ENCODE measurements at places on chromosomes 12 and 14.
A peak's percentile ranks its signal among the peaks of the same experiment; 100 is the strongest.

DNA sequence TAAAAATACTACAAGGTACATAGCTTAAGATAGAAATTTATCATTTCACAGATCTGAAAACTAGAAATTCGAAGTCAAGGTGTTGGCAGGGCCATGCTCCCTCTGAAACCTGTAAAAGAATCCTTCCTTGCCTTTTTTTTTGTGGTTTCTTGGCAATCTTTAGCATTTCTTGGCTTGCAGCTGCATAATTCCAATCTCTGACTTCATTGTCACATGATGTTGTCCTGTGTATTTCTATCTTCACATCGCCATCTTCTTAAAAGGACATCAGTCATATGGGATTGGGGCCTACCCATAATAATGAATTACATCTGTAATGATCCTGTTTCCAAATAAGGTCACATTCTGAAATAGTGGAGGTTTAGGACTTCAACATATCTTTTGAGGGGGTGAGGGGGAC, 250.4 kb downstream of the TMTC2 start:
- DNase-seq = peak; percentile 2

GRCh38 chr14:93804654-93805053, 16.4 kb upstream of the PRIMA1 start:
- DNase-seq = no peak

GRCh38 chr12:80849337-80849736, 88.4 kb downstream of the LIN7A start:
- no peak for DNase-seq

GRCh38 chr12:63869656-63870055, 25.2 kb downstream of the SRGAP1 start:
- DNase-seq = no peak

DNA sequence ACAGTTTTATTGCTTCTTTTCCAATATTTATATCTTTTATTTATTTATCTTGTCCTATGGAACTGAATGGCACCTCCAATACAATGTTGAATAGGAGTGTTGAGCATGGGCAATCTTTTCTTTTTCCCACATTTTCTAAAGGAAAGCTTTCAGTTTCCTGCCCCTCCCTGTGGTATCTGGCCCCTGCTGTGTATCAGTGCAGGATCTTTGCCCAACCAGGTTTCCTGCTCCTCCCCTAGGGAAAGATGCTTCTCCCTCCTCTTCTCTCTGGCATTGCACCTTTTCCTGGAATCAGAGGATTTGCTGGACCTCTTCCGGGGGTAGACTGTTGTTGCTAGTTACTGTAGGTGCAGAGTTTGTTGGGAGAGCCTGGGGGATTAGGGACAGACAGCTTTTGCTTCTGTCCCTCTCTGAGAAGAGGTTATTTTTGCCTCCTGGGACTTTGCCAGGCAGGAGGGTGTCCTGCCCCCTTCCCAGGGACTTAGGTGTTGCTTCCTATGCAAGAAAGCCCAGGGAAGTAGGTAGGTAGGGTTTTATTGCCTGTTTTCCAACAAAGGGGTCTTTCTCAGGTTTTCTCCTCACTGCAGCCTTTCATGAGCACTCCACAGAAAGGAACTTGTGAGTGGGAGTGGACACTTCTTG, 67.6 kb downstream of the POLR3B start:
- no peak for DNase-seq

DNA sequence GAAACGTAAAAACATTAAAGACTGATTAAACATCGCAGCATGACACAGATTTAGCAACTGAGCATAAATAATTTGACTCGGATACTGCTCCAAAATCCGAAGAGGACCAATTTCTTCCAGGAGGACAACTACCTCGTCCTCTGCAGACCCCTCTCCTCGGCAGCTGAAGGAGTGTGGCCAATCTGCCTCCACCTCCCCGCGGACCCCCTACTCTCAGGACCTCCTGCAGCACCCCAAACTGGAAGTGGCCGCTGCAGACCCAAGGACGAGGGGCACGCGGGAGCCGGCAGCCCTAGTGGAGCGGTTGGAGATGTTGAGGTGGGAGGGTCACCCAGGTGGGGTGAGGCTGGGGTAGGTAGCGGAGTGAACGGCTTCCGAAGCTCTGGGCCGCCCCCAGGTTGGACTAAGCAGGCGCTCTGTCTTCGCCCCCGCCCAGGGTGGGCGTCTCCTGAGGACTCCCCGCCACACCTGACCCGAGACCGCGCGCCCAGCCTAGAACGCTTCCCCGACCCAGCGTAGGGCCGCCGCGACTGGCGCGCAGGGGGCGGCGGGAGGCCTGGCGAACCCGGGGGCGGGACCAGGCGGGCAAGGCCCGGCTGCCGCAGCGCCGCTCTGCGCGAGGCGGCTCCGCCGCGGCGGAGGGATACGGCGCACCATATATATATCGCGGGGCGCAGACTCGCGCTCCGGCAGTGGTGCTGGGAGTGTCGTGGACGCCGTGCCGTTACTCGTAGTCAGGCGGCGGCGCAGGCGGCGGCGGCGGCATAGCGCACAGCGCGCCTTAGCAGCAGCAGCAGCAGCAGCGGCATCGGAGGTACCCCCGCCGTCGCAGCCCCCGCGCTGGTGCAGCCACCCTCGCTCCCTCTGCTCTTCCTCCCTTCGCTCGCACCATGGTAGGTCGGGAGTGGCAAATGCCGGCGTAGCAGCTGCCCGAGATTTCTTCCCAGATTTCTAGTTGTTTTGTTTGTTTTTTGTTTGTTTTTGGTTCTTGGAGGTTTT, at the start of gene CALM1:
TSS of gene CALM1 (plus strand) at position 689 of the 999 bp plus-strand sequence. CDS start at position 891, 202 bp downstream.
- peak; percentile 93 for DNase-seq

DNA sequence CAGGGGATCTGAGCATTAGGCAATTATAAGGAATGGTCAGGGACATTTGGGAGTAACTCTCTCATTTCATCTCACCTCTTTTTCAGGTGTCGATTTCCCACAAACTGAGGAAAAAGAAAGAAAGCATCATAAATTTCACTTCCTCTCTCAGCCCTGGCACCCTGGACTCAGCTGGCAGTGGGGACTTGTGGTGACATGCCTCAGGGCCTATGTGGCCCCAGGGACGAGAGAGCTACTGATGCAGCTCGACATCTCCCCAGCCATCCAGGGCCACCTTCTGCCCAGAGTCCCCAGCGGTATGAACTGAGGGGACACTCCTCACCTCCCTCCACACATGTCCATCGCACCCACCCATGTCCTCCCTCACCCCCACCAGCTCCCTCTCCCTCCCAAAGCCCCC, 11.7 kb downstream of the TNFRSF1A start:
- DNase-seq = no peak

DNA sequence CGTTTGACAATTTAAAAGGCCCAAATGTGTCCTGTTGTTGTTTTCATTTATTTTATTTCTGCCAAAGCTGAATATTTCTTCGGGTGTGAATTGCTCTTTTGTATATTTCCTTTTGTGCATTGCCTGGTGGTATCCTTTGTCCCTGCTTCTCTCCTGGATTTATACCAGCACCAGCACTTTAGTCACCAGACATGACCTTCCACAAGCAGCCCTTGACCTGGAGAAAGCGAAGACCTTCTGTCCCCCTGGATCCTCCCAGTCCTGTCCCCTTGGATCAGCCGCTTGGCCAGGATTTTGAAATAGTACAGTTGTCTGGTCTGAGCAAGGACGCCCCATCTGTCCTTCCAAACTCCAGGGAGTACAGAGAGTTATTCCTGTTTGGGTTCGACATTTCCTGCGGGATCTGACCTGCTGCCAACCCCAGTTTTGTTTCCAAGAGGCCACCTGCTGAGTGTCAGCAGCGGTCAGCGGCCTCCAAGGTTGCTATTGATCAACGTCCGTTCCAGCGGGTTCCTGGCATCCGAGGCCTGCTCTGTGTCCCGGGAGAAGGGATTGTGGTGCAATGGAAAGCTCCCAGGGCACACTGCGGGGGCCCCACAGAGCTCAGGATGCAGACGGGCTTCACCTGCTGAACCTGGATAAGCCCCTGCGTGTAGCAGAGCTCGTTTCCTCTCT, 45.1 kb upstream of the CHGA start:
- DNase-seq = peak; percentile 53

GRCh38 chr12:56119361-56119796, 1.3 kb downstream of the ZC3H10 start:
- peak; percentile 95 for DNase-seq

DNA sequence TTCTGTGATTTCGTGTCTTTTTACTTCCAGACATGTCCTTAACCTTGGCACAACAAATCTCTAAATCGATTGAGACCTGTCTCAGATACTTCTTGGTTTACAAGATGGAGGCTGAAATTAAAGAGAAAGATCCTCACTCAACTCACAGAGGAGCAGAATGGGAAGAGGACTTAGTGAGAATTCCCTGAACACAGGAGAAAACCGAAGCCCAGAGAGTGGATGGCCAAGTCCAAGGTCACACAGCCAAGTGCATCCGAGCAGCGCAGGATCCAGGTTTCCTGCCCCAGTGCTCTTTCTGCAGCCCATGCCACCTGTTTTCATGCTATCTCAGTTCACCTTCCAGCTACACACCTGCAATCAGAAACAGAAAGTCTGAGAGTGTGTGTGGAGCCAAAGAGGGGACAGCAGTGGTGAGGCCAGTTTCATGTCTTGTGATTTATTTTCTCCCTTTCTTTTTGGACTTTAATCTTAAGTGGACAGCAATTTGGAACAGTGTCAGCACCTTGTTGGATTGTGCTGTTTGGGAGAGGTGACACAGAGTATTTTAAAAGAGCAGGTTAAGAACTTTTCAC, 22.9 kb upstream of the TCL1B start:
- no peak for DNase-seq

DNA sequence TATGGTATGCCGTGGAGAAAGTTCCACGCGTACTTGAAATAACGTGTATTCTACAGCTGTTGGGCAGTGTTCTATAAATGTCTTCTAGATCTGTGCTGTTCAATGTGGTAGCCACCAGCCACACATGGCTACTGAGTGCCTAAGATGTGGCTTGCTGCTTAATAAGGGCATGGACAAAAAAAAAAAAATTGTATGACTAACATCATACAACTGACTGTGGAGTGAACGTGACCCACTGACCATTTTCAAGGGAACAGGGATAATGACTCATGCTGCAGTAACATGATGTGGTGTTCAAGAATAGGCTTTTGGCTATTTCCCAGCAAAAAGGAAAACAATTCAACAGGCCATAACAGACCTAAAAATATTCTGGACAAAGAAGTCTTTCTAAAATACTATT, 13.0 kb downstream of the ATG14 start:
- peak; percentile 98 for DNase-seq

GRCh38 chr12:59827767-59828166, 231.9 kb downstream of the SLC16A7 start:
- no peak for DNase-seq

- DNase-seq = peak; percentile 53
These were observed 33.8 kb downstream of the FBRSL1 start for GRCh38 chr12:132523576-132524331.

- no peak for DNase-seq
These were observed 116.6 kb downstream of the GCH1 start for GRCh38 chr14:54785778-54786770.

GRCh38 chr14:103103461-103104388, 9.2 kb downstream of the EXOC3L4 start:
- DNase-seq = peak; percentile 79

DNA sequence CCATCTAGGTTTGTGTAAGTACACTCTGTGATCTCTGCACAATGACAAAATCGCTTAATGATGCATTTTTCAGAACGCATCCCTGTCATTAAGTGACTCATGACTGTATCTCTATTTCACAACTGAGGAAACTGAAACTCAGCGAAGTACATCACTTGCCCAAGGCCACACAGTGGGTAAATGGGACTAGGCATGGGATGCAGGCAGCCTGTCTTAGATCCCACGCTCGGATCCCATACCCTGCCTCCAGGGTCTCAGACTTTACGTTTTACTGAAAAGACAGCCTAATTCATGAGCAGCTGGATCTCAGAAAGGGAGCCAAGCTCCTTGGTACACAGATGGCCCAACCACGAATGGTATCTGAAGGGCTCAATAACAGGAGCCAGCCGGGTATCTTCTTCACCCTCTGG, 2.4 kb upstream of the MLEC start:
- DNase-seq = no peak

DNA sequence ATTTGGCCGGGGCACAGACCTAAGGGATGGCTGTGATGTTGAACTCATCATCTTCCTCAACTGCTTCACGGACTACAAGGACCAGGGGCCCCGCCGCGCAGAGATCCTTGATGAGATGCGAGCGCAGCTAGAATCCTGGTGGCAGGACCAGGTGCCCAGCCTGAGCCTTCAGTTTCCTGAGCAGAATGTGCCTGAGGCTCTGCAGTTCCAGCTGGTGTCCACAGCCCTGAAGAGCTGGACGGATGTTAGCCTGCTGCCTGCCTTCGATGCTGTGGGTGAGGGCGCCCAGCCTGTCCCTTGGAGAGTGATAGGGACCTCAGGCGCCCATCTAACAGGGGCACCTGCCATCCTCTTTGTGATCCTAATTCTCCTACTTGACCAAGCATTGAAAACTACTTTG, 12.4 kb downstream of the OAS3 start:
- no peak for DNase-seq

- no peak for DNase-seq
These were observed 80.6 kb upstream of the ETV6 start for GRCh38 chr12:11568762-11569478.

DNA sequence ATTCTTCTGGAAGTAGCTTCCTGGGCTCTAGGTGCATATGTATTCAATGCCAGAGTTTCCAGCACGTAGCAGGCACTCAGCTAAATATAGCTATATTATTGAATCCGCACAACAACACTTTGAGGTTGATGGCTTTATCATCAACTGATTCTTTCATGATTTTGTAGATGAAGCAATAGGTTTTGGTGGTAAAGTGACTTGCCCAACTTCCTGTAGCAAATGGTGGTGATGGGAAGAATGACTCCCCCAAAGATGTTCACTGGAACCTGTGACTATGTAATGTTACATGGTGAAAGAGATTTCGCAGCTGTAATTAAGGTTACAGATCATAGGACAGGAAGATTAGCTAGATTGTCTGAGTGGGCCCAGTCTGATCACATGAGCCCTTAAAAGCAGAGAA, 3.2 kb downstream of the TDRD9 start:
- DNase-seq = no peak

DNA sequence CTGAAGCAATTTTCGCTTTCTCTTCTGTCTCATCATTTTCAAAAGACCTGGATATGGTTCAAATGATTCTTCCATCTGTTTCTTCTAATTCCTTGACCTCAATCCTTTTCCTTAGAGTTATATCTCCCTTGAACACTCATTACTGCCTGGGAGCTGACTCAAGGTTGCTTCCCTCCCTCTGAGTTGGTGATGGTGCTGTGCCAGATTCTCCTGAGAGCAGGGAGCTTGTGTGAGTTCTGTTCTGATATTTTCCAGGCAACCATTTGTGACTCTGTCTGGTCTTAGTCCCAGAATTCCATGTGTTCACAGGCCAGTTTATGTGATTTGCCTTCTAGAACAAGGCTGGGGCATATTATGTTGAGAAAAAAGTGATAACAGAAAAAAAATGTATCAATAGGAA, 505.1 kb upstream of the SYT1 start:
- DNase-seq = peak; percentile 23

GRCh38 chr14:96559571-96559970, 57.4 kb downstream of the PAPOLA start:
- DNase-seq = peak; percentile 14

DNA sequence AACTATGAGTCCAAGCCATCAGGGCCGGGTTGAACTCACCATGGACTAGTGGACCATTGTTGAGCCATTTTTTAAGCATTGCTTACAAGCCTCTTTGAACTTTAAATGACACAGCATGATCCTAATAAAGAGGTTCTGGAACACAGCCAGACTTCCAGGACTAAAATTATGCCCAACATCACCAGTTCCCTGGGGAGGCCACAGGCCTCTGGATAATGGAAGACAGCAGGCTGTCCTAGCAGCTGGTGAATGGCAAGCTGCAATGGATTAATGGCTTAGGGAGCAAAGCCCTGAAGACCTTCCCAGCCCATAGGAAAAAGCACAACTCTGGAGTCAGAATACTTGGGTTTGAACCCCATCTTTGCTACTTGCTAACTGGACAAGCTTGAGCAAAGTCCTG, 71.3 kb downstream of the FLRT2 start:
- no peak for DNase-seq

GRCh38 chr12:130924966-130925665, 28.6 kb upstream of the ADGRD1 start:
- DNase-seq = no peak
